Activated B cell treated with CpG ODN at 0.5 μM for 24 hours (primary cell): ENCODE measurements at places on chromosomes 6 and 20.

DNA sequence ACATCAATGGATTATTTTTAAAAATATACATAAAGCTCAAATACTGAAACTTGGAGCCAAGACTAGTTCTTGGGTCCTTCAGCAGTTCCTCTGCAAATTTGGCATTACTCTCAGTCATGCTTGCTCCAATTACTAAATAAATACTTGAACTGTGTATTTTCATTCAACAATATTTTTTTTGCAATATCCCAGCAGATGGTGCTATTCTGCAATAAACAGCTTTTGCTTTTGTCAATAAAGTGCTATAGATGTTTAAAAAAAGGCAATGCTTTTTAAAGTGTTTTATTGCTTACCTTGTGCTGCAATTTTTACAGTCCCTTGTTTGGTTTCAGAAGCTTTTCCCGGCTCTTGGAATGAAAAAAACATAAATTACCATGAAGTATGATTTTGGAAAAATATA, 243.4 kb downstream of the TRDN start:
- no peaks in the 10 kb centered on the region for H3K27me3 ChIP-seq
- no peaks in the 10 kb centered on the region for H3K36me3 ChIP-seq
- H3K4me1 ChIP-seq = no peaks in the 10 kb centered on the region

DNA sequence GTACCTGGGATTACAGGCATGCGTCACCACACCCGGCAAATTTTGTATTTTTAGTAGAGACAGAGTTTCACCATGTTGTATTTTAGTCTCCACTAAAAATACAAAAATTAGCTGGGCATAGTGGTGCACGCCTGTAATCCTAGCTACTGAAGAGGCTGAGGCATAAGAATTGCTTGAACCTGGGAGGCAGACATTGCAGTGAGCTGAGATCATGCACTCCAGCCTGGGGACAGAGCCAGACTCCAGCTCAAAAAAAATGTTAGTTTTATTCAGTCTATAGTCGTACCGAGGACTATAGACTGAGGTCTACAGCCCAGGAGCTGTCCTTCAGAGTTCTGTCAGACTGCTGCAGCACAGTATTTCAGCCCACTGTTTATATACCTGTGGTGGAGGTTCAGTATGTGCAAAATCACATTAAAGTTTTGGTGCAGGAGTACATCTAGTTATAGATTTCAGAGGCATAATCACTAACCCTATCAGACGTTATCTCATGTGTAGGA, 3.6 kb upstream of the CASP8AP2 start:
- DNase-seq = no peak
- H3K27me3 ChIP-seq = no peaks in the 10 kb centered on the region
- H3K36me3 ChIP-seq = peaks cover 10% of the 10 kb centered on the region
- no peak overlapping the region for H3K4me3 ChIP-seq
- no peak overlapping the region for H3K27ac ChIP-seq

GRCh38 chr6:125114248-125114858, 39.2 kb upstream of the TPD52L1 start:
- no peak for DNase-seq
- no peak overlapping the region for H3K27ac ChIP-seq
- no peaks in the 10 kb centered on the region for H3K27me3 ChIP-seq
- no peaks in the 10 kb centered on the region for H3K36me3 ChIP-seq
- H3K4me1 ChIP-seq = no peaks in the 10 kb centered on the region
- no peak overlapping the region for H3K4me3 ChIP-seq

- no peak overlapping the region for H3K4me3 ChIP-seq
- DNase-seq = no peak
- H3K36me3 ChIP-seq = no peaks in the 10 kb centered on the region
- peaks cover 20% of the 10 kb centered on the region for H3K27me3 ChIP-seq
- H3K4me1 ChIP-seq = peaks cover 13% of the 10 kb centered on the region
Measured at GRCh38 chr6:6405031-6405430, 84.6 kb upstream of the F13A1 start.

- H3K27ac ChIP-seq = no peak overlapping the region
- H3K27me3 ChIP-seq = no peaks in the 10 kb centered on the region
- DNase-seq = no peak
- H3K4me1 ChIP-seq = no peaks in the 10 kb centered on the region
- no peak overlapping the region for H3K4me3 ChIP-seq
- H3K36me3 ChIP-seq = no peaks in the 10 kb centered on the region
Measured at GRCh38 chr6:133275213-133275612, 34.1 kb downstream of the EYA4 start.

DNA sequence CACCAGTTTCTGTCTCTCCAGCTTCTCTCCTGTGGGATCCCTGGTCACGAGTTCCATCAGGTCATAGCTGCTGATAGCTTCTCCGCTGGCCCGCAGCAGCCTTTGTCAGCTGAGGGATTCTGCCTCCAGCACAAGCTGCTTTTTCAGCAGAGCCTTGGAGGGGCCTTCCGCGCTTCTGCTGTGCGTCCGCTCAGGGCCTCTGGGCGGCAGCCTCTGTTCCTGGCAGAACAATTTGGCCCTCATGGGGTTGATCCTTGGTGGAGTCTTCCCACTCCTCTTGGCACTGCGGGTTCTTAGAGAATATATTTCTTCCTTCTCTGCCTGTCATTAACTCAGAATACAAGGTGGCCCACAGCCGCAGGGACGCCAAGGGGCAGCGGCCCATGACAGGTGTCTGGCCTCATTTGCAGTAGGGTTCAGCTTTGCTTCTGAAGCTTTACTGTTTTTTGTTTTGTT, 158.8 kb downstream of the DTNBP1 start:
- peaks cover 95% of the 10 kb centered on the region for H3K36me3 ChIP-seq
- H3K4me1 ChIP-seq = no peaks in the 10 kb centered on the region
- H3K4me3 ChIP-seq = no peak overlapping the region
- no peak for DNase-seq
- no peak overlapping the region for H3K27ac ChIP-seq

- H3K4me1 ChIP-seq = peaks cover 10% of the 10 kb centered on the region
- H3K36me3 ChIP-seq = no peaks in the 10 kb centered on the region
- DNase-seq = no peak
- peaks cover 7% of the 10 kb centered on the region for H3K27me3 ChIP-seq
Measured at GRCh38 chr6:7697820-7698623, 27.9 kb upstream of the BMP6 start.

GRCh38 chr6:169292338-169293124, 38.9 kb upstream of the THBS2 start:
- no peak overlapping the region for H3K4me3 ChIP-seq
- H3K4me1 ChIP-seq = no peaks in the 10 kb centered on the region
- no peaks in the 10 kb centered on the region for H3K27me3 ChIP-seq
- no peaks in the 10 kb centered on the region for H3K36me3 ChIP-seq
- DNase-seq = no peak

DNA sequence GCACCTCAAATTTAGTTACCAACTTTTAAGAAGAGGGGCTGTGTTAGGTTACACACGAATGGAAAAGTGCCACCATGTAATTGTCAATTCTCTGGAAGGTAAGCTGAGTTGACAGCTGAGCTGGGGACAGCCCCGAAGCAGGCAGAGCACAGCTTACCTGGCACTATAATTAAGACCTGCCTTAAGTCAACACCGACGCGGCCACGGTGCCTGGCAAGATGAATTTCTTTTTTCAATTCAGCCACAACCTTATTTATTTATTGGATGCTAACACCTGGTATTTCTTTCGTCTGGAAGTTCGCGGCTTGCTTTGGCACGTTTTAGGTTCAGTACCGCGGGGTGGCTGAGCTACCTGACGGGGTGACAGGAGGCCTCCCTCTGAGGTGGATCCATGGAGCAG, 40.6 kb upstream of the NFATC2 start:
- H3K4me1 ChIP-seq = peaks cover 5% of the 10 kb centered on the region
- no peak for DNase-seq
- H3K36me3 ChIP-seq = no peaks in the 10 kb centered on the region
- peaks cover 22% of the 10 kb centered on the region for H3K27me3 ChIP-seq
- H3K4me3 ChIP-seq = no peak overlapping the region
- no peak overlapping the region for H3K27ac ChIP-seq

DNA sequence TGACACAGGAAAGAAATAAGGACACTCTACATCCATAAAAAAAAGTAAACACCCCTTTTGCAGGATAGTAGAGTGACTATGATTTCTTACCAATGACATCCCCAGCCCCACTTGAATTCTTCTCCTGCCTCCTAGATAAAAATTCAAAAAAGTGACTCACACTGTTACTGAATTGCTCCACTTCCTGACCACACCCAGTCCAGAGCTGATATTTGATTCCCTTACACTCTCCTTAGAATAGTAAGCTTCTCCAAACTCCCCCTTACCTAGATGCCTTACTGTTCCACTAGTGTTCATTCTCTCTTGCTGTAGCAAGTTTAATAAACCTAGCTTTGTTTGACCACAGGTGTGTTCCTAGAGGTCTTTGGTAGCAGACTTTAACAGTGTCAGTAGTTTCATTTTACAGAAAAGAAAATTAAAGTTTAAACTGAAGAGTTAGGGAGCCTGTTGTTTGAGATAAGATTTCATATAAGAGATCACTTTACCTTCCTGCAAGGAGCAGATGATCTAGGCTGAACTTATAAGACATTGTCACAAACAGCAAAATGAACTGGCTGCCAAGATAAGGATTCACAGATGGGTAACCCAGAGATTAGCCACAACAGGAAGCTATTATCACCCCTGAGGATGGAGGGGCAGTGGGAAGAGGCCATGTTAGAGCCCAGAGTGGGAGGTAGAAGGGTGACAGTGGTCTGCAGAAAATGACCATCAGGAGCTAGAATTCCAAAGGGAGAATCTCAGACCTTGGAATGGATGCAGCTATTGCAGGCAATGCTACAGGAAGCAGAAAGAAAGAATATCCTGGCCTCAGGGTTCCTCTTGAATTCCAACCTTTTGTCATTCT, 28.4 kb upstream of the BTN3A2 start:
- no peak overlapping the region for H3K4me3 ChIP-seq
- peaks cover 40% of the 10 kb centered on the region for H3K27me3 ChIP-seq
- no peak overlapping the region for H3K27ac ChIP-seq
- peaks cover 24% of the 10 kb centered on the region for H3K4me1 ChIP-seq

GRCh38 chr20:53656293-53657202, 62.9 kb upstream of the ZNF217 start:
- H3K27ac ChIP-seq = peak overlapping the region; percentile 81
- peaks cover 86% of the 10 kb centered on the region for H3K4me1 ChIP-seq
- H3K27me3 ChIP-seq = no peaks in the 10 kb centered on the region
- no peaks in the 10 kb centered on the region for H3K36me3 ChIP-seq
- no peak for DNase-seq

DNA sequence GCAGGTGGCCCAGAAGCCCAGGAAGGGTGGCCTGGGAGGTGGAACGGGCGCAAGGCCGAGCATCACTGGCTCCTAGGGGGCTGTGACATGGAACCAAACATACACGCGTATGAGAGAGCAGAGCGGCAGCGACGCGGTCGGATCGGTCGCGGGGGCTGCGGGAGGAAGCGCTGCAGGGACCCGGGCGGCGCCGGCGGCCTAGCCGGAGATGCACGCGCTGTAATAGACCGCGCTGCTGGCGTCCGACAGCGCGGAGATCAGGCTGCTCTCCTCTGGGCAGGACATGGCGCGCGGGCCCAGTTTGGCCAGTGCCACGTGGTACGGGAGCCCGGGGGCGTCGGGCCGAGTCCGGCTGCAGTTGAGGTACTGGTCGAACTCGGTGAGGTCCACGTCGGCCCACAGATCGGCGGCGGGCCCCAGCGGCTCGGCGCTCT, 1.5 kb downstream of the SOX18 start:
- H3K4me3 ChIP-seq = no peak overlapping the region
- peaks cover 30% of the 10 kb centered on the region for H3K27me3 ChIP-seq
- H3K27ac ChIP-seq = no peak overlapping the region
- H3K4me1 ChIP-seq = peaks cover 6% of the 10 kb centered on the region
- no peaks in the 10 kb centered on the region for H3K36me3 ChIP-seq

DNA sequence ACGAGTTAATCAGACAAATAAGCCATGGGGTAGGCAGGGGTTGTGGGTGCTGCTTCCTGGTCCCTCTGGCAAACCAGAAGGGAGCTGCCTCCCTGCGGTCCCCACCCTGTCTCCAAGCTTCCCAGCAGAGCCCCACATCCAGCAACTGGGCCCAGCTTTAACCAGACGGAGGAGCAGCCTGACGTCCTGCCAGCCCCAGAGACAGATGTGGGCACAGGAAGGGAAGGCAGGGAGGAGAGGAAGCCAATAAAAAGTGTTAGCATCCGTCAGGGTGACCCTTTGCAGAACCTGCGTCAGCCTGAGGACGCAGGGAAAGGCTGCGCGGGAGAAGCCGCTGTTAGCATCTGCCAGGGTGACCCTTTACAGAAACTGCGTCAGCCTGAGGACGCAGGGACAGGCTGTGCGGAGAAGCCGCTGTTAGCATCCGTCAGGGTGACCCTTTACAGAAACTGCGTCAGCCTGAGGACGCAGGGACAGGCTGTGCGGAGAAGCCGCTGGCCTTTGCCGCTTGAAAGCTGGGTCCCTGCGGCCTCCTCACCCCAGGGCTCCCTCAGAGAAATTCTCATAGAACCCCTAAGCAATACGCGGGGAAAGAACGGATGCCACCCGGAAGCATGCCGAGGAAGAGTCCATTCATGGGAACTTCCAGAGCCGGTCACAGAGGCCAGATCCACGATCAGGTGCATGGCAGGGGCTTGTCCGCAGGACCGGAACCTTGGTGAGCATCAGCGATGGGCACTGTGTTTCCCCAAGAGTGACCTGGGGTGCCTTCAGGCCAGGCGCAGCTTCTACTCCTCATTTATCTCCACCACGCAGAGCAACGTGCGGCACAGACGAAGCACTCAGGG, 15.9 kb downstream of the DLL1 start:
- H3K4me3 ChIP-seq = no peak overlapping the region
- no peaks in the 10 kb centered on the region for H3K27me3 ChIP-seq
- H3K4me1 ChIP-seq = peaks cover 39% of the 10 kb centered on the region
- H3K27ac ChIP-seq = no peak overlapping the region
- DNase-seq = no peak

DNA sequence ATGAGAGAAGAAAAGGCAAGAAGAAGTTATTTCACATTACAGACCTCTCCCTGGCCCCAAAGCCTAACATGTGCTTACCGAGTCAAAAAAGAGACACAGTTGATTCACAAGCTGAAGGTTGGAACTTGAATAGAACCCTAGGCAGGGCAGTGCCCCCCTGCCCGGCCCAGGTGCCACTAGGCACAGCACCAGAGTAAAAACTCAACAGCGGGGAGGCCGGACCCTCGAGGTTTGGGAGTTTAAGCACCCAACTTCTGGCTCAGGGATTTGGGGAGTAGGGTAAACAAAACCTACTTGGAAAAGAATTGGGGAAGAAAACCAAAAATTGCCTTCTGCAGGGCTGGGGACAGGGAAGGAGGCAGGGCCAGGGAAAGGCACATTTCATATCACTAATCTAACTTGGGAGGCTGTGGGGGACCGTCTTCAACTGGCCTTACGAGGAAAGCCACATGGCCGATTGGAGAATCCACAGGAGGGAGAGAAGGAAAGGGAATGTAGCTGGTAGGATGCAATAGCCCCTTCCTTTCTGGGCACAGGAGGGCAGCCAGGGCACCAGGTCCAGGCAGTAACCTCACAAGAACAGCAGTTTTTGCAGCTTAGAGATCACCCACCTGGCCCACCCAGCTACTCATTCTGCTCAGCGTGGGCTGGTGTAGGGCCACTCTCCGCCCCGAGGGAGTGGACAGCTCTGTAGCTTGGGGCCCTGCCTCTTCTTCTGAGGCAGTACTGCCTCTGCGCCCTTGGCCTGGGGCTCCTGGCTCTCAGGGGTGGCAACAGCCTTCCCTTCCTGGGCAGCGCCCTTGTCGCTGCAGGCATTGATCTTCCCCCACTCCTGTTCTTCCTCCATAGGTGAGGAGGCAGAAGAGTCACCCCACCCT, 1.8 kb upstream of the HEBP2 start:
- DNase-seq = no peak
- H3K4me3 ChIP-seq = peak overlapping the region; percentile 11
- peaks cover 15% of the 10 kb centered on the region for H3K36me3 ChIP-seq
- no peaks in the 10 kb centered on the region for H3K27me3 ChIP-seq

GRCh38 chr6:13411484-13411883, 75.9 kb downstream of the GFOD1 start:
- H3K36me3 ChIP-seq = peaks cover 7% of the 10 kb centered on the region
- H3K27me3 ChIP-seq = no peaks in the 10 kb centered on the region
- H3K27ac ChIP-seq = no peak overlapping the region
- no peak overlapping the region for H3K4me3 ChIP-seq

GRCh38 chr6:162488444-162488843, 239.1 kb downstream of the PRKN start:
- H3K27me3 ChIP-seq = no peaks in the 10 kb centered on the region
- H3K27ac ChIP-seq = no peak overlapping the region
- H3K4me3 ChIP-seq = no peak overlapping the region
